ENCODE measurements at places on chromosomes 1 and 21. TPM values are rescaled to one million over a fixed set of nuclear protein-coding genes. Genes with fewer than 3 reads are reported as not detected.
A peak's percentile ranks its signal among the peaks of the same experiment; 100 is the strongest.

DNA sequence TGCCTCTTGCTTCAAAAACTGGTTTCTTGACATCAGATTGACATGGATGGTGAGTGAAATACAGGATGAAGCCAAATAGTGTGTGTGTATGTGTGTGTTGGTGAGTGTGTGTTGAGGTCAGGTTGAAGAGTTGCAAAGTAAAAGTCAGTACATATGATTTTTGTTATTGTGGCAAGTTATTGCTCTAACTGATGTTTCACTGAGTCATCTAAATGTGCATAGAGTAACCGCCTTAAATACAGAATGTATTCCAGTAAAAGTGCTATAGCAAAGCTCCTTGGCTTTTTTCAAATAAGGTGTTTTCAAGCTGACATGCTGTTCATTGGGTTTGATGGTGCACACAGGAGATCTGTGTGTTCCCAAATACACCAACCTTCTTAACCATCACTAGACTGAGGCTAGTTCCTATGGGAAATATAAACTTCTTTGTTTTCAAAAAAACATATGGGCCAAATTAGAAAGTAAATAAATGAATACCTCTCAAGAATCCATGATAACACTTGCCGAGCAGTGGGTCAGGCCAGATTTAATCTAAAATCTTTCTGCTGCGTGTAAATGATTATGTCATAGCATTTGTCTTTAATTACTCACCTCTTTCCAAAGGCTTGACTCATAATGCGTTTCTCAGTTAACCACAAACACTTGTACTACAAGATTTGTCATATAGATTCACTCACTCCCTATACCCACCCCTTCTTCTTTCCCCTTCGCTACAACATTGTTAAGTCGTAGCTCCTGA lies 151.1 kb downstream of the LYPLAL1 start:
- DNase-seq = peak; percentile 83

GRCh38 chr1:109275706-109276345 lies 7.1 kb downstream of the PSRC1 start:
- DNase-seq = no peak

DNA sequence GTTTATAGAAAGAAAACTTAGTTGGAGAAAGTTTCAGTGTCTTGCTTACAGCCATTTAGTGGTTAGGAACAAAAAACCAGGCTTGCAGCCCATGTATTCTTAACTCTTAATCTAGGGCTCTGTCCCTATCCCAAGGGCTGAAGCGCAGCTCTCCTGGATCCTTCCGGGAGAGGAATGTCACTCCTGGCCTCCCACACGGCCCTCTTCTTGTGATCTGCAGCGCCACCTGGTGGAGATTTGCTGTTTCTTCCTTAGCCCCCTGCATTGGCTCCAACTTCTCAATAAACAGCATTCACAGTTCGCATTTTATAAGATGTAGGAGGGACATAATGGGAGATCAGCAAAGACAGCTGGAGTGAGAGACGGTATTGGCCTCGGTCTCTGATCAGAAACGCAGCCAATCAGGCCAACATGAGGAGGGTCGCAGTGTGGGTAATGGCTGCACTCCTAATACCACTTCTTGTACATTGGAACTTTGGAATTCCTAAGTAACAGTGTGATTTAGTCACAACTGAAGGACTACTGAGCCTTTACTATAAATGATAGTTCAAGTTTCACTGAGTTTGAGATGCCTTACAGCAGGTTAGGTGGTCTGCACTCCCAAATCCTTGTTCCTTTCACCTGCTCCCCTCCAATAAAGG lies 283.4 kb downstream of the ASTN1 start:
- DNase-seq = peak; percentile 46

DNA sequence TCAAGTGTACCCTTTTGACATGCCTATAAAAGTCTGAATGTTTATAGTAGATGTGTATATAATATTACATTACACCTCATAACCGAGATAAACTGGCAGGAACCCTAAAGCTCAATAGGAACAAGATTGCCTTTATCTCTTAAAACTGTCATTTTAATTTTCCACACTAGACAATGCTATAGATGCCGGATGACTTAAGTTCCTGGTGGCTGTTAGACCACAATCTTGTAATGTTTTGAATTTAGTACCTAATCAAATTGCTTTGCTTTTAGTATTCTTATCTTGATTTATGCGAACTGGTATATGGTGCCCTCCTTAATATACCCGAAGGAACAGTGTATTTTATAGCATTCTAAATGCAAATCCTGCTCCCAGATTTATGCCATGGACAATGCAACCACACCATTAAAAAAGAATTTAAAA lies 1397.0 kb upstream of the ADGRL4 start:
- DNase-seq = no peak

- no peak for DNase-seq
These were observed 11.1 kb downstream of the DIPK1A start for GRCh38 chr1:92949937-92950817.

The CALML6 gene
- 0.85 TPM for total RNA-seq

The TFAP2E gene
- total RNA-seq = 0.18 TPM
